ENCODE measurements at places on chromosomes 7 and 10.
A peak's percentile ranks its signal among the peaks of the same experiment; 100 is the strongest.

DNA sequence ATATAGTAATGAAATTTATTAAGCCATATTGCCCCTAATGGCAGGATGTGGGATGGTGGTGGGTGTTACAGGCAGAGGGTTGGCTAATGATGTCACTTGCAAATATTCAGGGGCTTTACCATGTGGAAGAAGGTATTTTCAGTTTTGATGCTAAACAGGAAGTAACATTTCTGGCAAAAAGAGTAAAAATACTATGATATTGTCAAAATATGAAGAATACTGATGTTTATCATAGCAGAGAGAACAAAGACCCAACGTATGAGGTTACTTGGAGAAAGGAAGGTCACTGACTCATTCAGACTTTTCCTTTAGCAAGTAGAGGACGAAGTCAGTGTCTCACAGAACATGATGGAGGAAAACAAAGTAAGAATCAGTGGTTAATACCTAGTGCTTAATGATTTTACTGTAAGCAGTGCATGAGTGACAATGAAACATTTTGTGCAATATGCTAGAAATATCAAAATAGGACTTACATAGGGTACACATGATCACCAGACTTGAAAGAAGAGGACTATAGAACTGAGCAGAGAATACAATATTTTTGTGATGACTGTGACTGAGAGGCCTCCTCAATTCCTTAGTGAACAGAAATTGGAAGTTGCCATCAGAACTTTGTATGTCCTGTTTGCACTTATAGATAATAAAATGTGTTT is 89.7 kb upstream of the STEAP4 start:
- no peak for DNase-seq

DNA sequence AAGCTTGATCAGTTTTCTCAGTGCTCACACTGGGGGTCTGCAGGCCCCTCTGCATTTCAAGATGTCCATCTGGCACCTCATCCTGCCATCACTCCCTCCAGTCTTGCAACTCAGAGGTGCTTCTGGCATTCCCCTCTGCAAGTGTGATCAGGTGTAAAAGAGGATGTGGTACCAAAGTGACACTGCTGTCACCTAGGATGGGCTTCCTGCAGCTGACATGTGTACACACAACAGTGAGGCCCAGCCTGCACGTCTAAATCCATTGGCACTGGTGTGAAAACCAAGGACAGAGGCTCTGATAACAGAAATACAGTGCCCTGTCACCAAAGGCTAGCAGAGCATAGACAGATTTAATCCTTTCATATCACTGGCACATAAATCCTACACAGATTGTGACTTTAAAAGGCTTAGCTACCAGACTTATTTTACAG is 162.5 kb upstream of the CELF2 start:
- no peak for DNase-seq

GRCh38 chr10:83983578-83984255 is 155.6 kb upstream of the GHITM start:
- DNase-seq, result peak; percentile 9

DNA sequence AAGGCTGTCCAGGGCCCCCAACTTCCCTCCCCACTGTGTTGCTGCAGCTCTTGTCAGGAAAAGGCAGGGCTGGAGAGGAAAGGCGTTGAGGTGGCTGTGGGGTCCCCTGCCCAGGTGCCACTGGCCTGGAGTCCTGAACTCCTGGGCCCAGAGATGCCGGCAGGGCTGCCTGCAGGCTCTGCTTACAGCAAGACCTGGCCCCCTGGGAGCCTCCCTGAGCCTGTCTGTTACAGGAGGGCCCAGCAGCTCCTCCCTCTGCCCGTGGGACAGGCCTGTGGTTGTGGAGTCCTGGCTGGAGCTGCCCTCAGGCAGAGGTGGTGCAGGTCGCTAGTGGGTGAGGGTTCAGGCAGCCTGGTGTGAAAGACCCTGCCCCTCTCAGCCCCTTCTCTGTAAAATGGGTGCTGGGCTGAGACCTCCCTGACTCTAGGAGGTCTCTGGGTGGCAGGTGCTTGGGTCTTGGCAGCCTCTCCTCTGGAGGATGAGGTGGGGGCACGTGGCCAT is 9.9 kb downstream of the ANTXRL start:
- DNase-seq, result no peak

DNA sequence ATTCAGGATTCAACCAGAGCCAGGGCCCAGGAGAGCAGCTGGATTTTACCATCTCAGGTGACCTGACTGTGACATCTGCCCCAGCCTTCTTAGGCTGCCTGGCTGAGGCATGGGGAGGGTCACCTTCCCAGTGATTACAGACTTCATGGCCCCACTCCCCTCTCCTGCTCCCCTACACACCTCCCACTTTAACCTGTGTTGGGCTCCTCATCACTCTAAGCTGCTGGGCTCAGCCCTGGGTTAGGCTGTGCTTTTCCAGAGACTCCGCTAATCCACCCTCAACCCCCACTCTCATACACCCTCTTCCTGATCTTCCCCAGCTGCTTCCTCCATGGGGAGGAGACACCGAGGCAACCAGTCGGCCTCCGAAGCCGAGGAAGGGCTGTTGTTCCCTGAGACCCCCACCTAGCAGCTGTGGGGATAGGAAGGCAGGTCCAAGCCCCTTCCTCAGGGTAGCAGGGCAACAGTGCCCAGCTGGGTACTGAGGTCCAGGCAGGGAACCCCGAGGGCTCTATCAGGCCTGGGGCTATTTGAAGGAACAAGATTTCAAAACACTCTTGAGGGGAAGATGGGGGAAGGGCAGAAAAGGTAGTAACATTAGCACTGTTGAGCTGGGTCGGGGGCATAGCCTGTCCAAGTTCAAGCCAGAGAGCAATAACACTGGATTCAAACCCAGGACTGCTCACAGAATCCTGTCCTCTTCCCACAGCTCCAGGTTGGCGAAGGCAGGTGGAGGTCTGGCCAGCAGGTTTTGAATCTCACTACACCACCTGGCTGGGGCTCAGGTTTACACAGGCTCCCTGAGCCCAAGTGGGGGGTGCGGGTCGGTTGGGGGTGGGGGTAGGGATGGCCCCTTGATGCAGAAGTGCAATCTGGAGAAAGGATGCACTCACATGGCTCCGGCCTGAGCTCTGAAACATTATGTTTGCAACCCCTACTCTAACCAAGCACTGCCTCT is 1.8 kb downstream of the IMPDH1 start:
- DNase-seq, result no peak

DNA sequence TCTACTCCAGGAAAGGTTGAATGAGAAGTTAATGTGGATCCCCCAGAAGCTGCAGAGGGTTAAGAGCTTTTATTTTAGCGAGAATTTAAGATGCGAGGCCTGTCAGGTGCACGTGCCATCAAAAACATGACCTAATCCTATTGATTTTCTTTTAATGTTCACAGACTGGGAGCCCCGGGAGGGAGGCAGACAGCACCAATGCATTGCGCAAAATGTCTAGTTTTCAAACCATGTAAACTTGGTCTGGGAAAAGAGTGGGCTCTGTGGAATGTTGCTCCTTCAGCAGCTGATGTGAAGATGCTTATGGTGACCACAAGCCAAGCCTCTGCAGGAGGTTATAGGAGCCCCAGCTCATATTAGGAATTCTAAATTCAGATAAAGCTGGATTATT is 172.0 kb upstream of the ITGB1 start:
- no peak for DNase-seq

Measured in myocyte (in vitro differentiated cells).